Caudate nucleus (tissue), 63 donors: ENCODE measurements at places on chromosomes 11 and 22.

DNA sequence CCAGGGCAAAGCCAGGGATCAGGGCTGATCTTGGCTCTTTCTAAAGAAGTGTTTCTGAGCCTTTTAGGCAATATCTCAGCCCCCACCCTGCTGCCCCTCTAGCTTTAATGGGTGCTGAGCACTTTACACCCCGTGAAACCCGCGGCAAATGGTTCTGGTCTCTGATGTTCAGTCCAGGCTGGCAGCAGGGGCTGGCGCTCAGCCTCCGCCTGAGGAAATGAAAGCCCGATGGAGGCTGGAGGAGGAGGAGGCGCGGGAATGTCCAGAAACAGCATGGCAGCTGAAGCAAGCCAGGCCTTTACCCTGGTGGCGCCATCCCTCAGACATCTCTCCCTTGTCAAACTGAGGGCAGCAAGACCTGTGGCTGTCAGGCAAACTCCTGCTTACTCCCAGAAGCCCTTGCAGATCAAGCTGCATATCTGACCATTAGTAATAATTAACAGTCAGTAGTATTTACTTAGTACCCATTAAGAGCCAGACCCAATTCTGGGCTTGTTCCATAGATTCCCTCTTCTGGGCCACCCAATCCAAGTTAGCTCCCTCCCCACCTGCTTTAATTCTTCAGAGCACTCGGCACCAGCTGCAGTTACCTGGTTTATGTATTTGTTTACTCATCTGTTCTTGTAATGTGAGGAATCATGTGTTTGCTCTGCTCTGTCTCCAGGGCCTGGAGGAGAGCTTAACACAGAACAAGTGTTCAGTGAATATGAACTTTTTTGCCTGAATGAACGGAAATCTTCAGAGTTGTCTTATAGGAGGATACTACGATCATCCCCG lies 15.0 kb upstream of the ALX4 start:
- no peak for DNase-seq

GRCh38 chr22:46116491-46116958 lies 33.8 kb upstream of the PPARA start:
- peak; percentile 75 for DNase-seq

- DNase-seq: no peak
These were observed 220.0 kb downstream of the TRPC6 start for GRCh38 chr11:101363706-101364275.

DNA sequence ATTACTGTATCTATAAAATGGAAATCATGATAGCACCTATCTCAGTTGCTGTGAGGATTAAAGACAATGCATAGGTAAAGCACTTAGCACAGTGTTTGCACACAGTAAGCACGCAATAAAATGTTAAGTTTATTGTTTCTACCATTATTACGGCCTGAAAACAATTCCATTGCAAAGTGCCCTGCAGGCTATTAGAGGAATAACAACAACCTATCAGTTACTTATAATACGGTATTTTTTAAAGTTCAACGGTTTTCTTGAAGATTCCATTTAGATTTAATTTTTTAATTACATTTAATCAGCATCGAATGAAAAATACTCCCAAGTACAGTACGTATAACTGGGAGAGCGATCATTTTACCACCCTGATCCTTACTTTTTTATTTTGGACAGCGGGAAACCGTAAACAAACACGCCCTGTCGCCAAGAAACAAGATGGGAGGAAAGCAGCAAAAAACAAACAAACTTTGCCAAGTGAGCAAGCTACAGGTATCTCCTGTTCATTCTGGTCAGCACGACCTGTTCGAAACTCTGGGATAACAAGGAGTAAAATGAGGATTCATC lies 893 bp downstream of the SLC36A4 start:
- no peak for DNase-seq
